ENCODE measurements at places on chromosomes 11 and 22.

GRCh38 chr11:75147191-75147874 lies 3.6 kb upstream of the SLCO2B1 start:
- DNase-seq = no peak

- DNase-seq = no peak
These were observed 9.3 kb upstream of the NUP50 start for GRCh38 chr22:45154383-45154782.

GRCh38 chr22:39101226-39101625 lies 4.2 kb downstream of the APOBEC3H start:
- DNase-seq = no peak

- no peak for DNase-seq
These were observed 4.5 kb upstream of the TPP1 start for GRCh38 chr11:6623391-6624363.

- peak; percentile 52 for DNase-seq
These were observed 66.8 kb downstream of the BRD1 start for GRCh38 chr22:49760630-49761571.

GRCh38 chr11:111808834-111809233 lies 42.6 kb upstream of the PPP2R1B start:
- DNase-seq = no peak

GRCh38 chr22:31244943-31245451 lies 32.9 kb downstream of the LIMK2 start:
- DNase-seq = no peak

DNA sequence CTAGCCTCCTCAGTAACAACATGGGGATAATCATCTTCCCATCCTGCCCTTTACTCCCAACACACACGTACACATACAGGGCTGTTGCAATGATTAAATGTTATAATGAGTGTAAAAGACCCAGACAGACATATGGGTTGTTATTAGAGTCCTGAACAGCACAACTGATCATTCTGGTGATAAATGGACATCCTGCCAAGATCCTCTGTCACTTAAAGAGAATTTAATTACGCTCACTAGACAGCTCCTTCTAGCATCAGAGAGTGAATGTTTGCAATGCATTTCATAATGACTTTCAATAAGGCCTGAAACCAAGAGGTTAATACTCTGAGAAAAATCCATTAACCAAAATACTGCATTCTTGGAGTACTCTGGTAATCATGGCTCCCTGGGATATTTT lies 115.8 kb downstream of the KCNC1 start:
- DNase-seq = no peak

GRCh38 chr11:44950625-44951476 lies at the start of gene TP53I11:
TSS of gene TP53I11 (minus strand) at chr11:44950883. CDS start at chr11:44938335, 12,548 bp downstream.
- no peak for DNase-seq

- DNase-seq = no peak
These were observed 27.6 kb downstream of the KDM2A start for GRCh38 chr11:67146516-67147226.

GRCh38 chr11:6556139-6556949 lies 47.1 kb downstream of the RRP8 start:
- DNase-seq = no peak

DNA sequence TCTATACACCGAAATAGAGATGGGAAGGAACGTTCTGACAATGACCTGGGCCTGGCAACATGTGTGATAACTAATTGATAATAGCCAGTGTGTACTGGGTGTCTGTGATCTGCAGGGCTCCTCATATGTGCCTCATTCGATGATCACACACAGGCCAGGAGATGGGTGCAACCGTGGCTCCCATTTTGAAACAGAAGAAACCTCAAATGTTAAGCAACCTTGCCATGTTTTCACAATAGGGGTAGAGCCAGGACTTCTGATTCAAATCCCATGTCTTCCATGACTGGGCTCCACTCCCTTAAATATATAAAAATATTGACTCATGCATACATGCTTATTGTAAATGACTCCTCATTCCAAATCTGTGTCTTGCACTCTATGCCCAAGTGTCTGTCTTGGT lies 11.1 kb downstream of the APOL3 start:
- no peak for DNase-seq

- no peak for DNase-seq
These were observed 20.2 kb downstream of the MMP27 start for GRCh38 chr11:102685338-102685737.

- DNase-seq = peak; percentile 92
These were observed 3.8 kb upstream of the ADORA2A start for GRCh38 chr22:24423519-24424000.

GRCh38 chr11:15800111-15800800 lies 556.1 kb downstream of the SOX6 start:
- no peak for DNase-seq

DNA sequence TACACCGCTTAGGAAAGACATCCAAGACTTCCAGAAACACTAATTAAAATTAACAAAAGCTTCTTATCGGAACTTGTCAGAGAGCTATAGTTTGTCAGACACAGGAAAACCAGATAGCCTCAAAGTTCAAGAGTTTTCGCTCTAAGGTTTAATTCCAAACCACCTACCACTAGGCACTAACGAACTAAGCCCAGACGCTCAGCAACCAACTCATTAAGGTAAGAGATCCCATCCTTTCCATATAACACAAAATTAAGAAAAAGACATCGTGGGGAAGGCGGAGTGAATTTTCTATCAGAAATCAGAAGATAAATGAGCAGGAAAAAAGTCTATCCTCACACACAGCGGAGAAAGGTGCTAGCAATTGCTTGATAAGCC lies 382 bp downstream of the IMMP1L start:
- no peak for DNase-seq

DNA sequence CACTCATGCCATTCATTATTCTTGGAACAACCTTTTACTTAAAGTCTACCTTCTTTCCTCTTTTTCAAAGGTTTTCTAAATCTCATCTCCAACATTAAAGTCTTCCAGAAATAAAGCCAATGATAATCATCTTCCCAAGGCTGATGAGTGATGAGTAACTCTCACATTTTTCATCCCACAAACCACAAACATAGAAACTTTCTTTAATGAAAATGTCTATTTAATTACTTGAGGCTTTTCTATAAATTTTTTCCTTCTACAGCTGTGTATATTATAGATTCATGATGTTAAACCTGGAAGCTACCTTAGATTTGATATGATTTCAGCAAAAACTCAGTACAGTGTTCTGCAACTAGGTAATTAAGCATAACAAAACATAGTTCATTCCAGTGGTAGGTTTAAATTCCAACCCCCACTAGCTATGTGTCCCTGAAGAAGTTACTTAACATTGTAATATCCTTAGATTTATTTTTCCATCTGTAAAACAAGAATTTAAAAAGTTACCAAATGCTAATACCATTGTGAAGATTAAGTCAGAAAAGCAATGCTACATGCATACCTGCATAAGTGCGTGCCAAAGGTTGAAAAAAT lies 845.4 kb downstream of the KCNA4 start:
- DNase-seq = no peak

DNA sequence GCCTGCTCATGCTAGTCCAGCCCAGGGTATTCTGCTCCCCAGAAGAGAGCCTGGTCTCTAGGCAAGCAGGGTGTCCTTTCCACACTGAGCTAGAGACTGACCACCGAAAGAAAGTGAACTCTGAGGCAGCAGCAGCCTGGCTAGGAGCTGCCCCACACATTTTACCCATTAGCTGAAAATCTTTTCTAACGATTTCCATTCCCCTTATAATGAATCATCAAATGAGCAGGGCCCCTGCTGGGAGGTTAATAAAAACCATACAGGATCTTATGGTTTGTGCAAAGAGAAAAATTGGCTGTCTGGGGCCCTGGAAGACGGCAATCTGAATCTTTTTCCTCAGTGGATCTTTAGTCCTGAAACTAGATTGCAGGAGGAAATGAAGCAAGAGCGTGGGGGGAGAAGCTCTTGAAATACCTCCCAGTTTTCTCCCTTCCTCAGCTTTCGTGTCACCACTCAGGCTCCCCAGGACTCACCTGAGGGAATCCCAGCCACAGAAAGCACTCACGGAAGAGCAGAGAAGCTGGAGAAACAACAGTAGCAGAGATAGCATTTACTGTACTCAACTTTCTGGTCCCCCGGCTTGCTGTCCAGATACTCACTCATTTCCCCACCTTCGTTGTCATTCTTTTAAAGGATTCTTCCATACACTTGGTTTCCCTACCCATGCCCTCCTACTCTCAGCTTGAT lies 74.7 kb upstream of the CD44 start:
- no peak for DNase-seq

- no peak for DNase-seq
These were observed 42.4 kb downstream of the TTC28 start for GRCh38 chr22:28637225-28637624.

GRCh38 chr22:39946126-39946502 lies 14.1 kb upstream of the TMA7B start:
- no peak for DNase-seq

- no peak for DNase-seq
These were observed 94.2 kb downstream of the ABTB2 start for GRCh38 chr11:34263441-34264091.

DNA sequence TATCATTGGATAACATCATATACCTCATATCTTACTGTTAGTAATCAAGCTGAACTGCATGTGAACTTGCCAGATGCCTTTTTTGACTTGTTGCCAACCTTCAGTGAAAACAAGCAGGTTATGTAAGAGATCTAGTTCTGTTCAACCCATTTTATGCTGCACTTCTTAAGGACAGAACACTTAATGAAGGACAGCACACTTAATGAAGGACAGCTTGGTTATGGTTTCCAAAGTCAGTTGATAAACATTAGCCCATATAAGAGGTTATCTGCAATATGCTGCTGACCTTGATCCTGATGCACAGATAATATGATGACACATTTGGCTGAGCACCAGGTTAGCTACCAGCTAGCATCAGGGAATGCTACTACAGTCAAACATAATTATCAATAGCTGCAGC lies 358.7 kb upstream of the PDGFD start:
- DNase-seq = no peak

GRCh38 chr22:39518996-39519680 lies 1.2 kb upstream of the ATF4 start:
- no peak for DNase-seq

DNA sequence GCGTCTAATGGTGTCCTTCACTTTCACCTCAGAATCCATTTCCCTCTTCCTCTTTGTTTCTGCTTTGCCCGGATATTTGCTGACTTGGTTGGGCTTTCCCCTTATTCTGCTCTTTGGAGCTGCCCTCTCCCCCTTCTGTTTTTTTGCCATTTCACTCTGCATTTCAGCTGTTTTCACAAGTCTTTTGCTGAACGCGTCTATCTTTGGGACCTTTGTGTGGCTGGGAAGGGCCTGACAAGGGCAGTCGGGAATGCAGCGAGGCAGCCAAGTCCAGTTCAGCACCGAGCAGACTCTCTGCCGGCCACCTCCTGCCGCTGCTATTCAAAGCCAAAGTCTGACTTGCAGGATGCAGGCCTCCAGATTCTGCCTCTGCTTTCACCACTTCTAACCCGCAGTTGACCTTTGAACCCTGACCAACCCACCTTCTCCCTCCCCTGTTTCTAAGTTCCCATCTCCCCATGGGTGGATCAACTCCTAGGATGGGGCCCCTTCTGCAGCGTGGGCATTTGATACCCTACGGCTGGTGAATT lies 38.2 kb downstream of the FEZ1 start:
- no peak for DNase-seq

GRCh38 chr11:91707652-91708482 lies 516.8 kb upstream of the FAT3 start:
- no peak for DNase-seq

DNA sequence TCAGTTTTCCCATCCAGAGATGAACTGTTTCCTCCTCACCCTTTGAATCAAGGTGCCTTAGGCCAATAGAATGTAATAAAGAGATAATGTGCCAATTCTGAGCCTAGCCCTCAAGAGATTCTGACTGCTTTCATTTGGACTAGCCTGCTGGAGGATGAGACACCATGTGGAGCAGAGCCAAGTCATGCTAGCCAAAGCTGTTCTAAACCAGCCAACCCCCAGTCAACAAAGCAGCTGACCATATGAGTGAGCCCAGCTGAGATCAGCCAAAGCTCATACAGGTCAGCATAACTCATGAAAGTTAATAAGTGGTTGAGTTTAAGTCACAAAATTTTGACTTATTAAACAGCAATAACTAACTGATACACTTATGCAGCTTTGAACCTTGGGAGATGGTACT lies 66.7 kb upstream of the DBX1 start:
- no peak for DNase-seq

- DNase-seq = no peak
These were observed 9.1 kb downstream of the UCP3 start for GRCh38 chr11:73999581-74000306.

- no peak for DNase-seq
These were observed 37.8 kb downstream of the SLCO2B1 start for GRCh38 chr11:75188671-75189070.

DNA sequence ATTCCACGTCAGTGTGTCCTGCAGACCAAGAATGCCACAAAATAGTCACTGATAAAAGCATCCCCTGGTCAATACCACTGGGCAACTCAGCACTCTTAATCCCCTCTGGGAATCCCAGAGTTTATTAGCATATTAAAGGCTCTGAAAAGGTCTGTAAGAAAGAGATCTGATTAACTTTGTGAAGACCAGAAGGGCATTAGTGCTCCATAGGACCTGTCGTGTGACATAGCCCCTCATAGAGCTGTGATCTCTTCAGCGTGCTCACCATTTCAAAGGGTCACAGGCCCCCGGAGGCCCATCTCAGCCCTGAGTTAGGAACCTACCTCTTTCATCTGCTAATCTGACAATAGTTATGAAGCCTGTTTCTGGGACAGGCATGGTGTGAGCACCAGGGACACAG lies 299.2 kb downstream of the MN1 start:
- DNase-seq = no peak

DNA sequence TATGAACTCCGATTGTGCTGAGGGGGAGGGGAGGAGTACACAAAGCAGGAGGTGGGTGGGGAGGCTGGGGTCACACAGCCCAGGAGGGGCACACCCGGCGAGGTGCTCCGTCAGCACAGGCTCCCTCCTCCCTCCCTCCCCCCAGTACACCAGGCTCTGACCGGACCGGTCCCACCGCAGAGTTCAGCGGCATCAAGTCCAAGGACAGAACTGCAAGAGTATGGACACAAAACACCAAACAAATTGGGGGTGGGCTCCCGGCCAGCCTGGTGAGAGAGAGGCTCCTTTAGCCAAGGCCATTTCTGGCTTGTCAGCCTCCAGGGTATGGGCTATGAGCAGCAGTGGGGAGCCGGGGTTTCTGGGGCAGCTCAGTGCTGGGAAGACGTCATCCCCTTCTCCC lies 68.3 kb downstream of the ST3GAL4 start:
- DNase-seq = no peak

- no peak for DNase-seq
These were observed 424.6 kb downstream of the BUD13 start for GRCh38 chr11:116348226-116348625.

- DNase-seq = no peak
These were observed 460.9 kb upstream of the LRRC4C start for GRCh38 chr11:41920374-41920773.

GRCh38 chr11:110518809-110519514 lies 89.2 kb downstream of the FDX1 start:
- DNase-seq = no peak

DNA sequence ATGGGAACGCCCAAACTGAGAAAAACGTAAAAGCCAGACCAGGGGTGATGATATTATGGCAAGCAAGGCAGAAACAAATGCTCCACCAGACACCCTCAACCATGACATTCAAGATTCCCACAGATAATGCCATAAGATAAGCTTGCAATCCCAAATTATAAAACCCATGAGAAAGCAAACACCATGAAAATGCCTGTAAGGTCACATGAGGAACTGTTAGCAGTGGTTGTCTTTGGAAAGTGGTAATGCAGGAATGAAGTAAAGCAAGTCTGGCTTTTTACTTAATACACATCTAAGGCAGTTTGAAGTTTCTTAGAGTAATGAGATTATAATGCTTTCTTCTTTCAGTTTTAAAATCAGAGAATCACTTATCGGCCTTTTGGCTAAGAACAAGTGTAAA lies 111.0 kb downstream of the MN1 start:
- no peak for DNase-seq

- DNase-seq = no peak
These were observed 32.6 kb upstream of the SLC6A5 start for GRCh38 chr11:20566591-20567434.
